ENCODE measurements at places on chromosomes 4 and X. TPM values are rescaled to one million over a fixed set of nuclear protein-coding genes. Genes with fewer than 3 reads are reported as not detected.

Gene INTS6L
- total RNA-seq, result 14.9 TPM

GRCh38 chrX:10017872-10018271 is 50.7 kb downstream of the CLDN34 start:
- DNase-seq, result no peak

DNA sequence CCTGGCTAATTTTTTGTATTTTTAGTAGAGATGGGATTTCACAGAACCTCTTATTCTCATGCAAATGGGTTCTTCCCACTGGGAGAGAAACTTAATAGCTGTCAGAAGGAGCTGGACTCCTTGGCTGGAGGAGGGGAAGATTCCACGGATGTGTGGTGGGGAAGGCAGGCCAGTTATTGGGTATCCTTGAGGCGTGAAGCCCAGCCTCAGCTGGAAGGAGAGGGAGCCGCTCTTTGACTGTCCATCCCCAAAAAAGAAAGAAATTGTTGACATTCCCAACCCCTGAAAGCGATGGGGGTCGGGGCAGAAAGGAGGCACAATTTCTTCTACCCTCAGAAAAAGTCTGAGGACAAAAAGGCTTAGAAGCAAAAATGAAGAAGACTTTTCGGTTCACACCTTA is 983.1 kb upstream of the PABPC4L start:
- no peak for DNase-seq

DNA sequence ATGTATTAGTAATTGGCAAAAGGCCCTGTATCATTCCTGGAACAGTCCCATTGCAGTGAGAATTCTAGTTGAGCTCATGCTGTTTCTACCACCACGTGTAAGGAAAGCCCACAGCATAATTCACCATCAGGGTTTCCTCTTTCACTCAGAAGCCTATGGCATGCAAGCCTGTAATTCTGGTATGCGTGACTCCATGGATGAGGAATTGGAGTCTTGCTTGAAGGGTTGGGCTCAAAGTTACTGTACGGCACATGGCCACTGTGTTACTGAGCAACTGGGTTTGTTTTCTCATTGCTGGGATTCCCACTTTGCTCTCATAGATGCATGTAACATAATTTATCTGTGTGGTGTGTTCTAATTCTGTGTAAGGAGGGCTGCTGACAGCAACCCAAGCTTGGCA is 132.3 kb upstream of the NR3C2 start:
- DNase-seq, result no peak

DNA sequence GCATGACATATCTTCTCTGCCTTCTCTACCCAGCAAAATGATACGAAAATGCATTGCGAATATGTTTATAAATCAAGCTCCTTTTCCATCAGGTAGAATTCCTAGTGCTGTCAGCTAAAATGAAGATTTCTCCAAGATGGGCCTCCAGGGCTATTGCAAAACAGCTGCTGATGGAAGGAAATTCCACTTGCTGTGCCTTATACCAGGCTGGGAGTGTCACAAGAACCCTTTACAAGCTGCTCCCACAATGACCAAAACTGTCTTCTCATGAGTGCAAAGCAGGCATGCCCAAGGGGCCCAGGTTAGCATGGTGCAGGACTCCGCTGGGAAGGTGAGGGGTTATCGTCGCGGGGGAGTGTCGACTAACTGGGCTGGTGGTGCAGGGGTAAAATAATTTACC is 8.7 kb downstream of the HNRNPH2 start:
- no peak for DNase-seq

DNA sequence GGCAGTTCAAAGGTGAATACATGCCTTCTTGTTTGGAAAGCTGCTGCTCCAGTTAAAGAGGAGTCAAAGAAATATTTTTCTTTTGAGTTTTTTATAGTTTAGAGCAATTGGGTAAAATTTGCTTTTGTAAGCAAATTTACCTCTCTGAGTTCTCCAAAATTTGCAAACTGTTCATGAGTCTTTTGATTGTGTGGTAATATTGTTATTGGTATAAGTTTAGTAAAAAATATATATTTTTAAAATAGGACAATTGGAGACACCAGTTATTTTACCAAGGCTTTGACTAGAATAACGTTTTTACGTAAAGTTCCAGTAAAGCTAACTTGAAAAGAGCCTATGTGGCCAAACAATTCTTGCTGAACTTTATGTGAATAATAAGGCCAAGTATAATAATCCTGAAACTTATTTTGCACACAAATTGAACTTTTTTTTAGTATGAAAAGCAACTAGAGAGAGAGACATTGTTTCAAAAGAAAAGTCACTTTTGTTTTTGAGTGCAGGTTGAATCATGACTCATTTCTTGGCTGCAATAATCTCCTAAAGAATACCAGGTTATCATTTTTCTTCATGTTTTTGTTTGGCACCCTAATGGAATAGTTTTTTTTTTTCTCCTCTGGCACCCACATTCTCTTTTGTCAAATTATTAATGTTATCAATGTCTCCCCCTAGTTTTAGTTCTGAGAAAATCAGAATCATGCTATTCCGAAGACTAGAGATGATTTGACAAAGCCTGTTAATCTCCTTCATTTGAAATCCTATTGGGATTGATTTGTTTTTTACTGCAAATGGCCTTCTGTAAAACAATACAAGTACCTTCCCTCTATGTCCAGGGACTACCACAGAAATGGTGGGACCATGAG is 57.1 kb downstream of the UGT2B10 start:
- no peak for DNase-seq

Gene SPANXD
- total RNA-seq, result not detected

DNA sequence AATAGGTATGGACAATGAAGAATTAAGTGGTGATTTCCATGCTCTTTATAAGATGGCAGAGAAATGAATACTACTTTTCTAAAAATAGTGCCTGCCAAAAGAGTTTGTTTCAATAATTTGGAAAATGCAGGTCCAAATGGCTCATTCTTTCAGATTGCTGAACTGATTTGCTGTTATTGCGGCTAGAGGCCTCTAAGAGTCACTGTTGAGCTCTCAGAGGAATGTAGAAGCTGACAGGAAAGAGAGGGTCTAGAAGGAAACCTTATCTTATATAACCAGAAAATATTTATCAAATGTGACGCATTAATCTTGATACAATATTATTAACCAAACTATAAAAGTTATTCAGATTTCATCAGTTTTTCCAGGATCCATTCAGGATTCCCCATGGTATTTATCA is 65.7 kb upstream of the PAGE1 start:
- DNase-seq, result no peak

DNA sequence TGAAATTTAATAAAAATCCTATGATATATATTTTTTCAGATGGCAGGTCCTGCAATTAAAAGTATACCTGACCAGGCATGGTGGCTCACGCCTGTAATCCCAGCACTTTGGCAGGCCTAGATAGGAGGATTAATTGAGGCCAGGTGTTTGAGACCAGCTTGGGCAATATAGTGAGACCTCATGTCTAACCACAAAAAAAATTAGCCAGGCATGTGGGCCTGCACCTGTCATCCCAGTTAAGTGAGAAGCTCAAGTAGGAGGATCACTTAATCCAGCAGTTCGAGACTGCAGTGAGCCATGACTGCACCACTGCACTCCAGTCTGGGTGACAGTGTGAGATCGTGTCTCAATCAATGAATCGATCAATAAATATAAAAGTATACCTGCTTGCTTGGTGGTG is 2.5 kb downstream of the OCIAD2 start:
- no peak for DNase-seq

DNA sequence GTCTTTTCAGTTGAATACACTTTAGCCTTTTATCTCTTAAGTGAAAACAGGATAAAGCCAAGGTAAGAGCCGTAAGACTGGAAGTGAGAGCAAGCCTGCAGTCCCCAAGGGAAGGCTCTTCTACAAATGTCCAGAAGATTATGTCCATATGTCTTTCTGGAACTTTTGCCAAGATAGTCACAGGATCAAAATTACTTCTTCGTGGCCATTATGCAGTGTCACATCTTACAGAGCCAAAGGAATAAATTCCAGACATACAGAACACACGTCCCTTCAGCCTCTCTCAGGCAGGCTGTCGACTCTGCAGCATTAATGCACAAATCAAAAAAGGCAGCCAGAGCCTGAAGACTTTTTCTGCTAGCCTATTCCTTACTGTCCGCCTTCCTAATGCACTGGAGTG is 10.9 kb upstream of the GATB start:
- no peak for DNase-seq

Gene FAM236C
- total RNA-seq, result not detected

GRCh38 chr4:47406408-47406807 is 57.1 kb downstream of the COMMD8 start:
- DNase-seq, result no peak

Gene RNF128
- total RNA-seq, result 43.0 TPM

GRCh38 chr4:125315576-125316400 is 1.0 kb downstream of the FAT4 start:
- DNase-seq, result peak; percentile 22

GRCh38 chr4:13386405-13387107 is 97.6 kb downstream of the RAB28 start:
- DNase-seq, result no peak

DNA sequence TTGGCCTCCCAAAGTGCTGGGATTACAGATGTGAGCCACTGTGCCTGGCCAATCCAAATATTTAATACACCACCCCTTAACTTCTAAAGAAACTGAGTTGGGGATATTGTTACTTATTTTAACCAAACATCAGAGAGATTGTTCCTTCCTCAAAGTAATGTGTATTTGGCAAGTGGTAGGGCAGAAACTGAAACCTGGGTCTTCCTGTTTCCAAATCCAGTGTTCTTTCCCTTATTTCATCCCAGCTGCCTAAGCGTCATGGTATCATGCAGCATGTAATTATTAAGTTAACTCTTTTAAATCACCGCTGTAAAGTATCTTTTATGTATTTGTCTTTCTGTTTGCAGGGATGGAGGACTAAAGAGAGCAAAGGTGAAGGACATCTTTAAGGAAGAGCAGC is 68.4 kb downstream of the GPAT3 start:
- DNase-seq, result no peak

Gene IL2RG
- 47.7 TPM for total RNA-seq

Gene H2AZ1
- 140 TPM for total RNA-seq

Gene ADAMTS3
- 0.12 TPM for total RNA-seq

Gene GAGE2A
- not detected for total RNA-seq

GRCh38 chr4:24719615-24720014 is 75.8 kb upstream of the SOD3 start:
- DNase-seq, result no peak

Data from left colon (tissue), 2 donors.